CD4-positive, alpha-beta T cell treated with Interleukin-12 subunit alpha and Interleukin-12 subunit beta, for 1 hour (primary cell): ENCODE measurements at places on chromosomes 3 and 15.

DNA sequence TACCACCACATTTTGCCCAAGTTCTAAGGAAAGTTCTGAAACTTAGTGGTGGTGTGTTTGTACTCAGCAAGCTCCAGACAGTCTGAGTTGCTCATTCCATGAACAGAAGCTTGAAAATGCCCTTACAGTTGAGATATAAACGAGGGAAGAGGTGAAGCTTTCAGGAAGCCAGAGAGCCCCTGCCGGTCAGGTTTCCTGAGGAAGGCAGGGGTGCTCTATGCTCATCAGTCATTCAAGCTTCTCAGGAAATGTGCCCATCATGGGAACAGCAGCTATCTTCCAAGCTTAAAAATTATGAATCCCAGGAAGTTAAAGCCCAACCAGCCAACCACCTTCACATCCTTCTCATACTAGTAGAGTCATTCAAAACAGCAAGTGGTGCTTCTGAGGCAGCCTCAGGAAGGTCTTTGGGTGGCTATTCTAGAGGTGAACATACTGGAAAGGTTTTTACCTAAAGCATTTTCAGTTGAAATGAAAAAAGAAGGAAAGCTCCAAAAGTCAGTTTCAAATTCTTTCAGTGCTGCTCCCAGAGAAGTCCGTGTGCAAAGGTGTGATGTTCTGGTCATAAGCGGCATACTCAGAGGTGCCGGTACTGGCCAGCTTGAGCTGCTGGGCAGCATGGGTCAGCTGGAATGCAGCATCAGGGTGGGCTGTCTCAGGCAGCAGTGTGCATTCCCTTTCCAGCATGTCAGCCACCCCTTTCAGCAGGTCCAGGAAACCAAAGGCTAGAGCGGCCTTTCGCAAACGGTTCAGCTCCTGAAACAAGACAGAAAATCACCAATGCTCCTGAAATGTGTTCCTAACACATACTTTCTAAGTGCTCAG, 31.8 kb downstream of the INTS14 start:
- no peak for DNase-seq

- DNase-seq, result no peak
These were observed 20.1 kb upstream of the GOLGA6L2 start for GRCh38 chr15:23467110-23467600.

GRCh38 chr3:194691481-194692283, 6.0 kb downstream of the FAM43A start:
- no peak for DNase-seq

GRCh38 chr15:71349336-71349735, 234.1 kb downstream of the THSD4 start:
- no peak for DNase-seq

DNA sequence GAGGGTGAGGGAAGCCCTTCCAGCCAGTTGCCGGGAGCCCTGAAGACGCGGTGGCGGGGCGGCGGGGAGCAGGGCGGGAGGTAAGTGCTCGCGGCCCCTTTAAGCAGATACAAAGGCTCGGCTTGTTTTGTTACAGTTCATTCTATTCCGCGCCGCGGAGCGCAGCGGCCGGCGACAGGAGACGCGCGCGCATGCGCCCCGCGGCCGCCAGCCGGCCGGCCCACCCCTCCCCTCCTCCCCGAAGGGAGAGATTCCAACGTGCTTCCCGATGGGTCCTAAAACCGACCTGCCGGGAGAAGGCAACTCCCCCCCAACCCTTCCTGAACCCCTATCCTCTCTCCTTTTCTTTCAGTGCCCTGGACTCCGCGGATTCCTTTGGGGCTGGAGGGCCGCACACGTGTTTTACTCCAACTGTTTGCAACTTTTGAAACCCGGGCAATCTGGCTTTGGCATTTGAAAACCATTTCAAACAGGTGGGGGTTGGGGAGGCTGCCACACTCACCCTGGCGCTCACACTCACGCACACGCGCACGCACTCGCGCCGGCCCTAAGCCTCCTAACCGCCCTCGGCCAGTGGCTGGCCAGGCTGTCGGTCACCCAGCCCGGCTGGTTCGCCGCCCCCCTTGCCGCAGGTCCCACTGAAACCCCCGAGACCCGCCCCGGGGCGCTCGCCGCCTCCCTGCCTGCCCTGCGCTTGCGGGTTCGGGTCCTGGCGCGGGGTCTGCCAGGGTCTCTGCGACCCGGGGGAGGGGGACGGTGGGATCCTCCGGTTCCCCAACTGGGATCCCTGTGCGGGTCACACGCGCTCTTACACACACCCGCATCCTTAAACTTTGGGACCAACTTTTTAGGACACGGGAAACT, at the start of gene MAGI1:
Gene MAGI1, minus strand, starts transcription at position 193 of the 864 bp plus-strand sequence. CDS start 610 bp downstream, outside the sequence.
- DNase-seq, result no peak

- peak; percentile 20 for DNase-seq
These were observed 534.5 kb upstream of the KCNMB2 start for GRCh38 chr3:178001670-178002101.

DNA sequence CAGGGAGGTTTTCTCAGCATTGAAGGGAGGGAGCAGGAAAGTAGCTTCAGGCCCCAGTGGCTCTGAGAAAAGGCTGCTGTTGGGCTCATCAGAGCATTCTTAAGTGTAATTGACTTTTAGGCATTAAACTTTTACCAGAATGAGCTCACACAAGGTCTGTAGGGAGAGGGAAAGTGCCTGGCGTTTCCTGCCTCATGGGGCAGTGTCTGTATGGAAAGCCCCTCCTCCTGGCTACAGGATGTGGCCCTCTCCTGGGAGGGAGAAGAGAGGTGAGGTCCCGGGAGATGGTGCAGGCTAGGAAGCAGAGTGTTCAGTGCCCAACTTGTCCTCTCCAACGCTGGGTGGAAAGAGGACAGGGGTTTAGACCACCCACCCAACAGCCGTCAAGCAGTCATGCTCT, 21.3 kb upstream of the SCN10A start:
- DNase-seq, result no peak

- no peak for DNase-seq
These were observed 38.2 kb upstream of the FAM174B start for GRCh38 chr15:92693691-92694331.

GRCh38 chr3:149898771-149899170, 71.9 kb downstream of the PFN2 start:
- no peak for DNase-seq

DNA sequence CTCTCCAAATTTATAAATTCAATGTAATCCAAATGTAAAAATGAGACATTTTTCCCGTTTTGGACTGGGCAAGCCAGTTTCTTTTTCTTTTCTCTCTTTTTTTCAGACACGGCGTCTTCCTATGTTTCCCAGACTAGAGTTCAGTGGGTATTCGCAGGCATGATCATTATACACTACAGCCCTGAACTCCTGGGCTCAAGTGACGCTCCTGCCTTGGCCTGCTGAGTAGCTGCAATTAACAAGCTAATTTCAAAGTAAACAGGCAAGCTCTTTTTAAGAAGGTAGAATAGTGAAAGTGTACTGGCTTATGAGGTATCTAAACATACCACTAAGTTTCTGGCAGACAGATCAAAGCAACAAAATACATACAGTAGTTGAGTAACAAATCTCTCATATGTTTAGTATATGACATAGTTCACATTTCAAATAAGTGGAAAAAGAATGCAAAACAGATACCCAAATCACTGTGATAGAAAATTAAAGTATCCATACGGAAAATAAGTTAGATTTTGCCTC, 13.5 kb downstream of the HIGD1A start:
- no peak for DNase-seq

DNA sequence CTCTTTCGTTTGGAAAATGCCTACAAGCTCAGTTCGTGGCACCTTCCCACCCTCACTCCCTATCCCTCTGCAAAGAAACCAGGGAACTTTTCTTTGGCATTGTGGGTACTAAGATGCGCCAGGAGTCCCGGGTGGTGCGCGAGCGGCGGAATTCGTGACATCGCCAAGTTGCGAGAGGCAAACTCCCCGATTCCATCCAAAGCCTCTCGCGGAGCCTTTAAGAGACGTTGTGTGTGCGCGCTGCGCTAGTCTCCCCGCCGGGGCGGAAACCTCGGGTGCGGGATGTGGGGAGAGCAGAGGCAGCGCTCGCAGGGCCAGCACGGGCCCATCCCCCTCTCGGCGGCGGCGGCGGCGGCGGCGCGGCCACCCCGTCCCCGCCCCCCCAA, 443 bp upstream of the NR2F2 start:
- DNase-seq, result no peak

- no peak for DNase-seq
These were observed 18.0 kb upstream of the CEP152 start for GRCh38 chr15:48828906-48829305.

- no peak for DNase-seq
These were observed 27.1 kb upstream of the MAP3K13 start for GRCh38 chr3:185335799-185336198.

- DNase-seq, result no peak
These were observed 79.3 kb upstream of the TCF12 start for GRCh38 chr15:56839099-56839498.

DNA sequence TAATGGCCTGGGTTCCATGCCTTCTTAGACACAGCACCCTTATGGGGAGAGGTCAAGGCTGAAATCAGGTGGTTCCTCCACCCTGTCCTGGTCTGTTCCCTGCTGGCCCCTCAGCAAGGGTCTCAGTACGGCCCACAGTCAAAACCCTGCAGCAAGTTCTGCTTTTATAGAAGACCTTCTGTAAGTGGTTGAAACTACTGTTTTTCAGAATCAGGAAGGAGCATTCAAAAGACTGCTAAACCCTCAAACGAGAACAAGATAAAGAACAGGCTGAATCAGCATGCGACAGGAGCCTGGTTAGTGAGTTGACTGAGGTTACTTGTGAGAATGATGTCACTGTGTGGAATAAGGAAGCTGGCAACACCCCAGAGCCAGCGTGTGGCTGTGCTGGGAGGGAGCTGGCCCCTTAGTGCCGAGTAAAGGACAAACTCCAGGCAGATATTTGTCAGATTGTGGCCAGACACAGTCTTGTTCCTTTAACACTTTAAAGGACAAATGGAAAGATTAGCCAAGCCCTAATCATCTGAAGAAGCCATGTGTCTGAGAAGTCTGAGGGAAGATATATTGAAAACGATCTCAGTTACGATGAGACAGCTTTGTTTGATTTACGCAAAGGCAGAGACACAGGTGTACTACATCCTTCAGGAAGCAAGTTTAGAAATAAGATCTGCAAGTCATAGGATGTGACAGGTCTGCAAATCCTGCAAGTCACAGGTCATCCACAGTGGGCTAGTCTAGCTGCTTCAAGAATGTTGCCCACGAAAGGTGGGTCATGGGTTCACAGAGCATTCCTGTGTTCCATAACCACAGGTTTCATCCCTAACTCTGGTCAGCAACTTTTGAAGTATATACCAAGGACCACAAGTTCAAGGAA, 54.0 kb downstream of the B3GNT5 start:
- DNase-seq, result peak; percentile 29

DNA sequence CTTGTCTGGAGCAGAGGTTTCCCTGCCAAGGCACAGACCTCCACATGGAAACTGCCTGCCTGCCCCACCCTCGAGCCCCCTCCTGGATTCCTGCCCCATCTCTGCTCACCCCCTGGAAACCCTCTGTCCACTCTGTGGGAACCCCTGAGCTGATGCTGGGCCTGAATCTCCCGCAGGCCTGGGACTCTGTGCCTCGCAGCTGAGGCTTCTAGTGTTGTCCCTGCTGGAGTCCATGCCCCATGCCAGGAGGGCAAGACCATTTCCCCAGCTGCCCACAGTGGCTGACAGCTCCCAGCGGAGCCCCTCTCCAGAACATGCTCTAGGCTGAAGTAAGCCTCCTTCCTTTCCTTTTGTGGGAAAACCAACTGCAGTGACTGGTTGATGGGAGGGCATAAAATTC, 46.9 kb downstream of the SRGAP3 start:
- DNase-seq, result no peak

DNA sequence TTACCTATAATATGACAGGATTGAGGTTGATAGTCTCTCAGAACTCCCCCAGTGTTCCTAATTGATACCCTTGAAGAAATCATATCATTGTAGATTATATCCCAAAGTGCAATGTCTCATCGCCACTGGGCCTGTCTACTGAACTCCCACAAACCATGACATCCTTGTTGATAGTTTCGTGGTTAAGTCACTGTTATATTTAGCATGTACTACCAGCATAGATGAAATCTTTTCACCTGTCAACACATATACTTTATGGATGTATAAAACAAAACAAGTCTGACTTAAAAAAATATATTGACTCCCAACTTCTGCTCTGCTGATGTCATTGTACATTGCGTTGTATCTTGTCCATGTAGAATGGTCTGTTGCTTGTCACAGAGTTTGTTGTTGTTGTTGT, 128.1 kb downstream of the IQCH start:
- no peak for DNase-seq

GRCh38 chr3:37519661-37520060, 342.0 kb upstream of the CTDSPL start:
- DNase-seq, result no peak

- DNase-seq, result no peak
These were observed 220.5 kb upstream of the SATB1 start for GRCh38 chr3:18645619-18646018.

GRCh38 chr3:129626744-129627349, 20.4 kb upstream of the PLXND1 start:
- peak; percentile 63 for DNase-seq

GRCh38 chr3:135918600-135918999, 46.9 kb upstream of the PPP2R3A start:
- DNase-seq, result no peak

- DNase-seq, result peak; percentile 85
These were observed 78.2 kb downstream of the CCNL1 start for GRCh38 chr3:157081626-157082210.

- no peak for DNase-seq
These were observed 428.5 kb upstream of the FRG2C start for GRCh38 chr3:75235631-75236030.

DNA sequence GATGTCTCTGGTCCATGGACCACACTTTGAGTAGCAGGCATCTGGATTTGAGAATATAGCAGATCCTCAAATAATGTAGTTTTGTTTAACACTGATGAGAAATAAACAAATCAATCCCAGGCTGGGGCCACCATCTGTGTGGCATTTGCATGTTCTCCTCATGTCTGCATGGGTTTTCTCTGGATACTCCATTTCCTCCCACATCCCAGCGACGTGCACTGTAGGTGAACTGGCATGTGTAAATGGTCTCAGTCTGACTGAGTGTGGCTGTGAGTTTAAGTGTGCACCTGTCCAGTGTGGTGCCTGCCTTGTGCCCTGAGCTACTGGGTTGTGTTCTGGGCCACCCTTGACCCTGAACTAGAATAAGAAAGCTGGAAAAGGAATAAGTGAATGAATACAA, 66.3 kb upstream of the NANOGP8 start:
- no peak for DNase-seq

GRCh38 chr3:139652561-139652960, 25.2 kb downstream of the NMNAT3 start:
- DNase-seq, result no peak

- DNase-seq, result peak; percentile 23
These were observed 1.8 kb upstream of the ZSCAN2 start for GRCh38 chr15:84598993-84599392.
